ENCODE measurements at places on chromosomes 1 and 21.

- DNase-seq: no peak
Measured at GRCh38 chr1:22754106-22754768, 43.6 kb downstream of the EPHB2 start.

DNA sequence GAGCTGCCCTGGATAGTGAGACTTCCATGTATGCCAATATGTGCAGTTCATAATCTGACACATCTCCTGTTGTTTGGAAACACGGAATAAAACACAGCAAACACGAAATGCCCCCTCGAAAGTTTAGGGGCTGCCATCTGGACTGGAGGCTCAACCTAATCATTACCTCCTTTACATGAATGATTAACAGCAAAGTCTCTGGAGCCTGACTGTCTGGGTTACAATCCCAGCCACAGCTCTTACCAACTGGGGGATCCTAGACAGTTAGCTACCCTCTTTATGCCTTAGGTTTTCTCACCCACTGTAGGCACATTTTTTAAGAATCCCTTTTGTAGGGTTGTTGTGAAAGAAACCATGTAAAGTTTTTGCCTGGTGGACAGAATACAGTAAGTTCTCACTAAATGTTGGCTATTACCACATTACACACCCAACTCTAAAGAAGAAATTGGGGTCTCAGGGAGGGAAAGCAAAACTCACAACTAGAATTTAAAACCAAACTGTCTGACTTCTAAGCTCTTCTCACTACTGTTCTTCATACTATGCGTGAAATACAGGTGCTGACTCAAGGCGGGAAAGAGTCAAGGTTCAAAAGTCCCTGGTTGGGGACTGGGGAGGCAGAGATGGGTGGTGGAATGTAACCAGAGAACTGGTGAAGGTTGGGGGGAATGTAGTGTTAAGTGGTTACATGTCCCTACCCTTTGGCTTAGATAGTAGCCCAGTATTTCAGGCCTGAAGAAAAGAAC, 24.2 kb downstream of the CYP4A22 start:
- no peak for DNase-seq

DNA sequence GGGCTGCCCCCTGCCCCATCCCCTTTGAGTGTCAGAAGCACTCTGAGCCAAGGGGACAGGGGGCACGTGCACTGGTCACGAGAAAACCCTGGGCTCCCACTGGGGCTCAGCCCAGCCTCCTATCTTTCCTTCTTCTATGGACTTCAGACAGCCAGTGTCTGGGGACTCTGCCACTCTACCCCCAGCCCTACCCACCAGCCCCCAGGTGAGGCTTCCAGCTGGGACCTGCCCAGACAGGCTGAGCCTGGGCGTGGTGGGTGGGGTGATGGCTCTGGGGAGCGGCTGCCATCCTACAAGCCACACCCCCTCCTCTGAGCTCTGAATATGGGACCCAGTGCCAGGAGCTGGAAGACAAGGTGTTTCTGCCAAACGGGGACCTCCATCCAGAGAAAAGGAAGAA, 8.0 kb upstream of the SFN start:
- DNase-seq: no peak

DNA sequence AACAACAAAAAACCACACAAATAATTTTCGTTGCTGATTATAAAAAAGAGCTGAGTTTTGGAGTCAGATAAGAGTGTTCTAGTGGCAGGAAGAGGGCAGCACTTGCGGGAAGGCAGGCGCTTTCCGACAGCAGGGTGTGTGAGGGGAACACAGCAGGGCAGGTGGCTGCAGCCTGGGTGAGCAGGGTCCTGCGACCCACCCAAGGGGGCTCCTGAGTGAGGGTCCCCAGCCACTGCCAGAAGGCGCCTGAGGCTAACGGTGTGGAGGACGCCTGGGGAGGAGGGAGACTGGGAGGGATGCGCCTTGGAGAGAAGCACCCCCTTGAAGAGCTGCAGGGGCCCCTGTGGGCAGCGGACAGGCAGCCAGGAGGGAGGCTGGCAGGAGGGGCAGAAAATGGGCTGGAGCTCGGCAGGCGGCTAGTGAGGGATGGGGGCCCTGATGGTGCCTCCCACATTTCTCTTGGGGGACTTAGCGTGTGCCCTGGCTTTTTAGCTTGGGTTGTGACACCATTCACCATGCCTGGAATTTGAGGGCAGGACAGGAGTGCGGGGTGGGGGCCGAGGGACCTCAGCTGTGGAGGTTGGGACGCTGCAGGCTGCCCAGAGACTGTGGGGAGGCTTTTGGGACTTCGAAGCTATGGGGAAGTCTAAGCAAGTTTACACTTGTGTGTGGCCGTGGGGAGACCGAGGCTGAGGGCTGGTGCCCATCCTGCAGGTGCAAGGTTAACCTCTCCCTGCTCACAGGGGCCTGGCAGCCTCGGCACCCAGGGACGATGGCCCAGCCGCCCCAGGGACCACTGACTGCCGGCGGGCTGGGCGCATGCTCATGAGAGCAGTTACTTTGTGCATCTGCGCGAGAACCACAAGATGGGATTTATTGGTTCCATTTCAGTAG, 111.4 kb downstream of the SIK1 start:
- DNase-seq: no peak

DNA sequence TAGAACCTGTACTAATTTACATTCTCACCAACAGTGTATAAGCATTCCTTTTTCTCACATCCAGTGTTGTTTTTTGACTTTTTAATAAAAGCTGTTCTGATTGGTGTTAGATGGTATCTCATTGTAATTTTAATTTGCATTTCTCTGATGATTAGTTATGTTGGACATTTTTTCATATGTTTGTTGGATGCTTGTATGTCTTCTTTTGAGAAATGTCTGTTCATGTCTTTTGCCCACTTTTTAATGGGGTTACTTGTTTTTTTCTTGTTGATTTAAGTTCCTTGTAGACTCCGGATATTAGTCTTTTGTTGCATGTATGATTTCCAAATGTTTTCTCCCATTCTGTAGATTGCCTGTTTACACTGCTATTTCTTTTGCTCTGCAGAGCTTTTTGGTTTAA, 8.0 kb downstream of the COG2 start:
- DNase-seq: no peak

DNA sequence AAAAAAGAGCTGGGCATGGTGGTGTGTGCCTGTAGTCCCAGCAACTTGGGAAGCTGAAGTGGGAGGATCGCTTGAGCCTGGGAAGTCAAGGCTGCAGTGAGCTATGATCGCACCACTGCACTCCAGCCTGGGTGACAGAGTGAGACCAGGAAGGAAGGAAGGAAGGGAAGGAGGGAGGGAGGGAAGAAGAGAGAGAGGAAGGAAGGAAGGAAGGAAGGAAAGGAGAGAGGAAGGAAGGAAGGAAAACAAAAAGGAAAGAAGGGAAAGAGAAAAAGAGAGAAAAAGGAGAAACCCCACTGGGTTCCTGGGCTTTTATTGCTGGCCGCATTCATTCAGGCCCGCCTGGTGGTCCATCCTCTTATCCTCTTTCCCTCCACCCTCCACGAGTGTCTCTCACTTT, 9.8 kb downstream of the SLC2A7 start:
- DNase-seq: no peak

- DNase-seq: no peak
Measured at GRCh38 chr1:211739671-211740411, 64.4 kb upstream of the NEK2 start.

- peak; percentile 40 for DNase-seq
Measured at GRCh38 chr1:2585318-2586092, 1.1 kb upstream of the PRXL2B start.

GRCh38 chr1:118144684-118145083, 40.3 kb downstream of the SPAG17 start:
- no peak for DNase-seq

DNA sequence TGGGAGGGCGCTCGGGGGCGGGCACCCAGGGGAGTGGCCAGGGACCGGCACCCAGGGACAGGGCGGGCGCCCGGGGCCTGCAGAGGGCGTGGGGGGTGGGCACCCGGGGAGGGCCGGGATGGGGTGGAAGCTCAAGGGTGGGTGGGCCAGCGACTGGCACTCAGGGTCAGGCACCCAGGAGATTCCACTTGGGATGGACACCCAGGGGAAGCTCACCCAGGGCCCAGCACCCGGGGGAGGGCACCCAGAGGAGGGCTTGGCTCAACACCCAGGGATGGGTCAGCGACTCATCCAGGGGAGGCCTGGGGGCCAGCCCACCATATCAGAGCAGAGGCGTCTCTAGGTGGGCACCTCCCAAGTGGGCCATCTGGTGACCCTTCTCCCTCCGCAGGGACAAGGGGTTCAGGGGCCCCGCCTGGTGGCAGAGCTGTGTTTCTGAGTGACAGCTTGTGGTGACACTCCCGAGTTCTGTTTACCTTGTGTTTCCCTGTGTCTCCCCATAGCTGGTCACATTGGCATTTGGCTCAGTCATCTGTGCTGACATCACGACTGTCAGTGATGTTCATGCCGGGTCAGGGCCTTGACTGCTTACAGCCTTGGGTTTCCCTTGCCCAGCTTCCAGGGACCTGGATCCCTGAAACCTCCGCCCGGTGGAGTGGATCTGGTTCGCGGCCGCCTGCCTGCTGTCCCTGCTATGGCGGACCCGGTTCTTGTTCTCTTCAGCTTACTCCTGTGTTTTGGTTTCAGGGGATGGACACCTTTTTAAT, 749 bp downstream of the IBA57 start:
- DNase-seq: no peak

DNA sequence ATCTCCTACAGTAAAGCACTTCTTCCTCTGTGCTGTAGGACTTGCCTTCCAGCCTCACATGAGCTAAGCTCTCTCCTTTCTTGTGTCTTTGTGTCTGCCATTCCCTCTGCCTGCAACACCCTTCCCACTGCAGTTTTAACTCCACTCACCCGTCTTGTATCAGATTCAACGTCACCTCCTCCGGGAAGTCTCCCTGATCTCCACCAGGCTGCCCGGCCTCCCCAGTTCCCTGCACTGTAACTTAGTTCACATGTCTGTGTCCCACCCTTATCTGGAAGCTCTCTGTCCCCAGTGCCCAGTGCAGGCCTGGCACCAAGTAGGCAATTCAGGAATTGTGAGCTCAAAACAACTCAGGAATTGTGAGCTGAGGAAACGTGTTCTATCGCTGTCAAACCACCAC, 96.4 kb downstream of the GLIS1 start:
- no peak for DNase-seq

GRCh38 chr1:84959294-84959693, 37.6 kb downstream of the MCOLN2 start:
- DNase-seq: no peak

- DNase-seq: no peak
Measured at GRCh38 chr1:1337793-1338147, 6.7 kb downstream of the TAS1R3 start.

GRCh38 chr1:29513357-29513756, 277.0 kb downstream of the PTPRU start:
- no peak for DNase-seq

- no peak for DNase-seq
Measured at GRCh38 chr1:226690460-226690982, 48.6 kb downstream of the ITPKB start.

DNA sequence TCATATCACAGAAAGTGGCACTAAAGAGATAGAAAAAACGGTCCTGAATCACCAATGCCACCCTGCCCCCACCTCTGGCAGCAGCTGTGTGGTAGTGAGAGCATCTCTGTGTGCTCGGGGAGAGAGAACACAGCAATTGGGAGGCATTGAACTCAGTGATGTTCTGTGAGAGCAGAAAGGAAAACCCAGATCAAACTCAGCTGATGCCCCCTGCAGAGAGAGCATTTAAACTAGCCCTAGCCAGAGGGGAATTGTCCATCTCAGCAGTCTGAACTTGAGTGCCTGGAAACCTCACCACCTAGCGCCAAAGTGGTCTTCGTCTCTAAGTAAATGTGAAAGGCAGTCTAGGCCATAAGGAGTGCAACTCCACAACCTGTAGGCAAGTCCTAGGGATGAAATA, 21.3 kb downstream of the SLC44A5 start:
- no peak for DNase-seq

- no peak for DNase-seq
Measured at GRCh38 chr1:118366286-118366685, 181.3 kb upstream of the SPAG17 start.

GRCh38 chr1:7564137-7564536, 207.0 kb upstream of the VAMP3 start:
- no peak for DNase-seq

GRCh38 chr1:110218739-110219138, 8.6 kb downstream of the KCNC4 start:
- no peak for DNase-seq

DNA sequence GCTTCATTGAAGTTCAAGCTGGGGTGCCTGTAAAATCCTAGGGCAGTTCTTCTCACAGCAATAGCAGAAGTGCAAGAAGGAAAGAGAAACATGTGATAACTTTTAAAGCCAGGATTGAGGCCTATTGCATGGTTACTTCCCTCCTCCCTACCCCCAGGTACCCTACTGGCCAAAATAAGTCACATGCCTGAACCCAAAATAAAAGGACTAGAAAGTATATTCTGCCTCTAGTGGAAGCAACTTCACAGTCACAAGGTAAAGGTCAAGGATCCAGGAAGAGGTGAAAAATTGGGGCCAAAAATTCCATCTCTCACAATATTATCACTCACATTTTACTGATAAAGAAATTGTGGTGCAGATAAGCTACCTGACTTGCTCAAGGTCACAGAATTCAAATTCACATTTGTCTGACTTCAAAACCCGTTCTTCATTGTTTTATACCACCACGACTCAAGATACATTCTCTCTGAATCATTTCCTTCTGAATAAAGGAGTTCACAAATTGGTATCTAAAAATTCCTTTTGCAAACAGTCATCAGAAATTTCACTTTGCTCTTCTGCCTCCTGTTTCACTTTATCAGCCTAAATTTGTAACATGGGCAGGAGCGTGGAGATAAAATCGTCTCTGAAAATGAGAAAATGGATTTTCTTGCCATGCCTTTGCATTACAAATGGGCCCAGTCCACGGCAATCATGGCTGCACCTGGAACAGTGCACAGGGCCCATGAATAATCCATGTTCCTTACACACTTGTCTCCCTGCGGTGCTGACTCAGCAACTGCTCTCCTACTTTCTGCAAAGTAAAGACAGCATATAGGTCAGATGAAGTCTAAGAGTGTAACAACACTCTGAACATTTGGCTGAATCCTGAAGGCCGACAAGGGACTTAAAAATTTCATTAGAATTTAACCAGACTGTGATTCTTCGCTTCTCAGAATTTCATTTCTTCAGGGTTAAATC, 485.3 kb upstream of the NFIA start:
- no peak for DNase-seq

GRCh38 chr1:55955016-55955621, 624.2 kb downstream of the PLPP3 start:
- DNase-seq: no peak

GRCh38 chr1:23369335-23370013, at the start of gene ZNF436:
TSS of gene ZNF436 (minus strand) at chr1:23369836. CDS start at chr1:23368005, 1,831 bp downstream.
- no peak for DNase-seq
